Effector CD4-positive, alpha-beta T cell (primary cell): ENCODE measurements at places on chromosomes 16 and 17.

GRCh38 chr17:58310511-58311428 is 17.8 kb downstream of the TSPOAP1 start:
- no peak for DNase-seq

DNA sequence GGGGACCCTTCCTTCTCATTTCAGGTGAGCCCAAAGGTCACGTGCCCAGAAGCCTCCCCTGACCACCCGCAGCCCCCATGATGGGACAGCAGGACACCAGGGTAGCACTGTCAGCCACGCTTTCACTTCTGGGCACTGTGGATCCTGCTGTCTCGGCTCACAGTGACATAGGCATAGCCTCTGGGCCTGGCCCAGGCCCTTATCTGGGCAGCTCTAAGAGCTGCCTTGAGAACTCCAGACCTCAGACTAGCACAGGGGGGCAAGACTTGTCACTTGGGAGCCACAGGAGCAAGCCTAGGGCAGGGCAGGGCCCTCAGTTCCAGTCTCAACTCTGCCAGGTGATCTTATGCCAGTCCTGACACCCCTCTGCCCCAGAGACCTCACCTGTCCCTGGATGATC is 4.7 kb downstream of the NATD1 start:
- no peak for DNase-seq

DNA sequence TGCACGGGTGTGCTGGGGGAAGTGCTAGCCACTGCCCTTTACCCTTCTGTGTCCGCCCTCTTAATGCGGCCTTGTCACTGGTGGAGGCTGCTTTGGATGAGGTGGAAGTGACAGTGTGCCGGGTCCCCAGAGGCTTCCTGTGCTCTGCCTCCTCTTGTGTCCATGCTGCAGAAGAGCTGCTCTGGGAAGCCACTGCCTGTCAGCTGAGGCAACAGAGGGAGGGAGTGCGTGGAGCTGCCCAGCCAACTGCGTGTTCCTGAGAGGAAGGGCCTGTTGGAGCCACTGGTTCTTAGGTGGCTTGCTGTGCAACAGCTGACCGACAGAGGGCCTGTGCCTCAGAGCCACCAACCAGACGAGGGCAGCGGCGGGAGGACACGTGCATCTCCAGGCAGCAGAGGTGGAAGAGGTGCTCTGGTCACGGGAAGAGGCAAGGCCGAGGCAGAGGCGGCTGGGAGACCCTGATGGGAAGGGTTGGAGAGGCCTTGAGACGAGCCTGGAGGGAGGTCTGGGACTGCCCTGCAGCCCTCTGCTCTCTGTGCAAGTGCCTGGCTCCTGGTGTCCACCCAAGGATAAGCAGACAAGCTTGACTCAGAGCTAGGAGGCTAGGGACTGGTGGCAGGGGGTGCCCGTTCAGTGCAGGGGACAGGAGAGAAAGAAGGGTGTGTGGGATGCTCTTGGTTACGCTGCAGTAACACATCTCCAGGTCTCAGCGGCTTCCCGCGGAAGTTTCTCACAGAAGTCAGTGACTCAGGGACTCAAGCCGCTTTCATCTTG is 25.4 kb downstream of the B9D1 start:
- DNase-seq: no peak

- DNase-seq: no peak
Measured at GRCh38 chr16:58415003-58415402, 22.7 kb downstream of the GINS3 start.
